ENCODE measurements at places on chromosomes 3 and 15.

DNA sequence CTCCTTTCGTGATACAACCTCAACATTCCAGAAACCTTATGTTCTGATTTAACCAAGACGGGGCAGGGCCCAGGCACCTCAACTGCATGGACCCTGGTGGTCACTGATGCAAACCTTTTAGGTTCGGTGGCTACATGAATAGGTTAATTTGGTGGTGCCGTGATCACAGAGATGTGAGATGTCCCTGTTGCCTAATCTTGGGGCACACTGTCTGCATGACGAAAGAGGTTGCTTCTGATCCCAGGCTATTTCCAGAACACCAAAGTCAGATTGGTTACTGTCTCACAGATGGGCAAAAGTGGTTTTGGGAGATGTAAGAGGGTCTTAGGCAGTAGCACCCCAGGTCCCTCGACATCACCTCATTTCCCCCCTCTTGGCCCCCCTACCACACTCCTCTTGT, 4.0 kb upstream of the CCR1 start:
- DNase-seq, result no peak

GRCh38 chr15:100116416-100117190, 225.2 kb downstream of the ADAMTS17 start:
- DNase-seq, result no peak

- no peak for DNase-seq
Measured at GRCh38 chr3:99069973-99070372, 168.5 kb upstream of the DCBLD2 start.

DNA sequence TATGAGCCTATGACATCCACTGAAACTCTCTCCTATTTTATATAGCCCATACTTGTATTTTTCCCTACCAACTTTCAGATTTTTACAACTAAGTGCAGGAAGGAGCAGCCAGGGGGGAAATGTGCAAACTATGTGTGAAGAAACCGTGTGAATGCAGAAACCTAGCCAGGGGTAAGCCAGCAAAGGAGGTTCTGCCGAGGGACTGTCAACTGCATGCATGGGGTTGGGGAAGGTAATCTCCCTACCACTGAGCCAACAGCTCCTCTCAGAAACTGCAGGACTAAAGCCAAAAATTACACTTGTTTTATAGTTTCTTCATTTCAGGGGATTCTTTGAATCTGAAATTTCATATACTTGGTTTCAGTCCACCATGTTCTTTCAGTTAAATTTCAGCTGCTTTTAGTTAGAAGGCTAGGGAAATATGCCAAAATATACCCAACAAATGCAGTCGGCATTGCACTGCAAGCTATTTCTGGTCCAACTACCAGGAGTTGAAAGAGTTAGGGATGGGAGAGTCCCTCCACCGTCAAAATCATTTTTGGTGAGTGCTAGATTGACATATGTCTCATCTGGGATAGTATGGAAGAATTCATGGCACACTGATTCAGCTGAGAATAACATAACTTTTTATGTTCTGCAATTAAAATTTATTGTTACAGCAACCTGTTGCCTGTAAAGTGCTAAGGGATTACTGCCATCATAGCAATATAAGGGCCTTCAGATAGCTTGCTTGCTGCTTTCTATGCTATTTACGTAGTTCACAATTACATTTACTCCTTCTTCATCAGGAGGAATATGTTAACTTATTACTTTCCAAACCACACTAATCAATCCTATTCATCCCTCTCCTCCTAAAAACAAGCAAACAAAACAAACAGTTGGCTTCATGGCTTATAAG, 904.2 kb downstream of the ROBO1 start:
- DNase-seq, result no peak

DNA sequence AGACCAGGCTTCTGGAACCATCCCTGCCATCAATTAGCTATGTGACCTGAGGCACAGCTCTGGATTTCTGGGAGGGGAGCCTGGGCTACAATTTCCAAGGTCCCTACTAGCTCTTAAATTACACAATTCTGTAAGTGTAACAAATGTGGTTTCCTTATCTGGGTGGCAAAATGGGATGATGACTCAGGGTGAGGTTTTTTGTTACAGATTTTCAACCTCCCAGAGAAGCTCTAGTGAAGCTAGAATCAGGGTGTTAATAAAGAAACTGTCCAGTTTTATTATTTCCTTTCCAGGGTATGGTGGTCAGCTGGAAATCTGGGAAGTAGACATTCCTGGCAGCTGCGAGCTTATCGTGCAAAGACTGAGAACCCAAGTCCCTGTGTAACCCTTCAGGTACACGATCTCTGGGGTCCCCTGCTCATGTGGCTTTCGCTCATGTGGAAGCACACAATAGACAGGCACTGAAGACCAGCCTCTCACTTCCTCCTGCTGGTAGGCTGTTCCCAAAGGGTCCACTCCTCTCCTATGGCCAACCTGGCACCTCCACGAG, 7.3 kb downstream of the RAB27A start:
- no peak for DNase-seq

- no peak for DNase-seq
Measured at GRCh38 chr3:151224268-151224866, 21.4 kb upstream of the GPR171 start.

GRCh38 chr15:93345981-93346380, 257.0 kb upstream of the RGMA start:
- DNase-seq, result no peak

GRCh38 chr3:49022688-49023171, 809 bp downstream of the NDUFAF3 start:
- DNase-seq, result no peak

- no peak for DNase-seq
Measured at GRCh38 chr3:40895109-40895508, 304.2 kb upstream of the CTNNB1 start.

GRCh38 chr3:135100366-135100765, 305.3 kb downstream of the EPHB1 start:
- no peak for DNase-seq

DNA sequence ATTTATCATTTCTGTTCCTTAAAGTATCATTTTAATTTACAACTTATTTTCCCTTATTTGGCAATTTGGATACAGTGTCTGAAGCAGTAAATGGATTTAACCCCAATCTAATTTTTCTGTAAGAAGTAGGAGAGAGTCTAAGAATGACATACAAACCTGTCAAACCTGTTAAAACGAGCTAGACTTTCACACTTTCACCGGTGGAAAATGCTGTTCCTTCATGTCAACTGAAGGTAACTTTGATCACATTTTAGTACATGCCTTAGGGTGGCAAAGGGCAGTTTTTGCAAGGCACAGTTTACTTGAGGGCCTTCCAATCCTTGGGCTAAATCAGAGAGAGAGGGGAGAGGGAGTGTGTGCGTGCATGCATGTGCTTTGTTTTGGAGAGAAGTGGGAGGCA, 221.4 kb downstream of the THSD4 start:
- no peak for DNase-seq

DNA sequence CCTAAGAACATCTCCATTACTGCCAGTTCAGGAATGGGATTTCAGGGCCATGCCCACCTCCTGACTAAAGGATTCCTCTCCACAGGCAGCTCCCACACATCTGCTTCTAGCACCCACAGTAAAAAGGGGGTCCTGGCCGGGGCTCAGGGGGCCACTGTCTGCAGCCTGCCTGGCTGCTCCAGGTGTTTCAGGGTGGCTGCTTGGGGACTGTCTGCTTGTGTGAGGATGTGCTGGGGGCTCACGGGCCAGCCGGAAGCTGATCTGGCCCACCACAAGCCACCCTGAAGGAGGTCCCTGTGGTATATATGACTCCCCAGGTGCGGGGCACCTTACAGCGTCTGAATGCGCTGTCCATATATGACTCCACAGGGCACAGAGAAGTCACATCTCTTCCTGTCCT, 135.4 kb downstream of the NSMCE3 start:
- DNase-seq, result no peak

DNA sequence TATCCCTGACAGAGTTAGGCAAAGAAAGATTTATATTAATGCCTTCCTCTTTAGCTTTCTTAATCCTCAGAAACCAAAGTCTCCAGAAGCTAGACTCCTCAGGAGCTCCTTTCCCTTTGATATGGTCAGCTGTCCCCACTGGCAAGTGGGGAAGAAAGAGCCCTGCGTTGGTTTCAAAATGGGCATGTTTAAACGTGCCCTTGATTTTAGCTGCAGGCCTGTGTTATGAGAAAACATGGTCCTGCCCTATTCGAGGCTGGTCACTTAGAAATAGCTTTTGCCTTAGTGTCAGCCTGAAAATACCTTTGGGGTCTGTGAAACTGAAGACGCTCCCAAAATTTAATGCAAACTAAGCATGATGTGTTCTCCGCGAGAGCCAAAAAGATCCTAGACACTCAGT, 135.5 kb upstream of the RARB start:
- no peak for DNase-seq

DNA sequence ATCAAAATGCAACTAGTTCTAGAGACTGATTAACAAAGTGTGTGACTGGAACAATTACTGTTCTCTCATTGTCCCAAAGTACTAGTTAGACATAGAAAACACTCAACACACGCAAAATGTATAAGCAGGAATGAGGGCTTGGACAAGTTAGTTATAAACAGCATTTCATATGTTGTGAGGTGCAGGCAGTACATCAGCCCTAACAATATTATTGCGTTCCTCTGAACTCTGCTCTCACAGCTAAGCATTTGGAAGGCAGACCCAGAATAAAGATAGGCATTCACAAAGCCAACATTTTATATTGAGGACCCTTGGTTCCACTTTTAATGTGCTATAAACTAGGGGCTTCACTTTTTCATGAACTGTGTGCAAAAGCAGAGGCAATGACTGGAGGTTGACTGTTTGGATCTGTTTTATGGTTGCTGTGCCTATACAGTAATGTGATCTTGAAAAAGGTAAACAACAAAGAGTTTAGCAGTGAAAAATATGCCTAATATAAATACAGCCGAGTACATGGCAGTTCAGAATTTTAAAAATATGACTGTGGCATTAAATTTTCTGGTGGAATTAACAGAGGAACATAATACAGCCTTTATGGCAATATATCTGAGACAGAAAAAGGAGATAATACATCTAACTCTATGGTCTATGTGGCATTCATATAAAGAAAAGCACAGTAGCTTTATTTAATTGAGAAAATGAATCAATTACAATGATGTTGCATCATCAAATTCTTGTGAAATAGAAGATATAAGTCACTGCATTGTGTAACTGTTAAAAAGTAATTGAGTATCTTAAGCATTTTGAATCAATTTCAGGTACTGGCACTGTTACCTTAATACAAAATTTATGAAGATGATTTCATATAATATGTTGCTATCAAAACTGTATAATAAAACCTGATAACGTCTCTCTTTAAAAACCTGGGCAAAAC, 80.0 kb upstream of the SKOR1 start:
- DNase-seq, result no peak

DNA sequence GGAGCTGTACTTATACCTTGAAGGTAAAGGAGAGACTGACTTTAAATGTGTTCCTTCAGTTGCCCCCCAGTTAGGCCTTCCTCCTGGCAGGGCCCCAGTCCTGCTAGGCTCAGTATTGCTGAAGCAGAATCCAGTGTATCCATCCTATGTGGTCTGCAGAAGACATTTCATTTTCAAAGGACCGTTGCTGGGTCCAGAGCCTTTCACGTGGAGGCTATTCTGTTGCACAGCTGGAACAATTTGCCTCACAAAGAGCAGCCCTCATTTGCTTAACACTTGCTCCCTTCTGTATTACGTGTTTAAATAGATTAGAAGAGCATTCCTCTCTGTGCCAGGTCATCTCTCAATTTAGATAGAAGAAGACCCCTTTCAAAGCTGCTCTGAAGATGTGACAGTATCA, 78.9 kb upstream of the CFAP20DC start:
- DNase-seq, result no peak

GRCh38 chr15:48494631-48495030, 150.9 kb downstream of the FBN1 start:
- DNase-seq, result no peak

GRCh38 chr3:58609990-58610389, 32.8 kb upstream of the FAM107A start:
- DNase-seq, result no peak

DNA sequence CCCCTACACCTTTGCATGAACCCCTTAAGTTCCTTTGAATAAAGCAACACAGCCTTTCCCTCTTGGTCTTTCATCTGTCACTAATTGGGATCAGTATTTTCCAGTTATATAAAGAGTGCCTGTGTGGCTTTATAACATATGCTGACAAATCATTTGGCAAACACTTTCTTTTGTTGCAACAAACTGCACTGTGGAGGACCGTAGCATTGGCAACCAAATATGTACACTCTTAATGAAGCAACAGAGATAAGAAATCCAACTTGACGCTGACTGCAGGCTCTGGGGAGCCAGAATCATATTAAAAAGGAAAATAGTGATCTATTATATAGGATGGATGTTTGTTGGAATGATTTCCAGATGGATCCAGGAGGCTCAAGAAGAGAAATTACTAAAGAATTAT, 120.1 kb upstream of the PRICKLE2 start:
- DNase-seq, result no peak

DNA sequence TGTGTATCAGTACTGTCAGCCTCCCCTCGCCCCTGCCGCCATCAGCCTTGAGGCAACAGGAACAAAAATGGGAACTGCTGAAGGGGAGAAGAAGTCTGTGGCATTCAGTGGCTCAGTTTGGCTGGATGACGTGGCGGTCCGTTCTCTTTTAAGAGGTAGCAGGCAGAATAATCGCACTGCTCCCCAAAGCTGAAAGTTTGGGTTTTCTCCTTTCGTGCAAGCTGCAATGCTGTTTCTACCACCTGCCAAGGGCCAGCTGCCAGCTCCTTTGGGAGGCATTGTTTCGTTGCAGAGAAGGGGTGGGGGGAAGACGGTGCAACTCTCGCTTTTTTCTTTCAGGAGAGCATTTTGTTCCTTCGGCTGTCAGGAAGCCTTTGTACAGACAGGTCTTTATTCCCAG, 369.6 kb upstream of the RORA start:
- no peak for DNase-seq

DNA sequence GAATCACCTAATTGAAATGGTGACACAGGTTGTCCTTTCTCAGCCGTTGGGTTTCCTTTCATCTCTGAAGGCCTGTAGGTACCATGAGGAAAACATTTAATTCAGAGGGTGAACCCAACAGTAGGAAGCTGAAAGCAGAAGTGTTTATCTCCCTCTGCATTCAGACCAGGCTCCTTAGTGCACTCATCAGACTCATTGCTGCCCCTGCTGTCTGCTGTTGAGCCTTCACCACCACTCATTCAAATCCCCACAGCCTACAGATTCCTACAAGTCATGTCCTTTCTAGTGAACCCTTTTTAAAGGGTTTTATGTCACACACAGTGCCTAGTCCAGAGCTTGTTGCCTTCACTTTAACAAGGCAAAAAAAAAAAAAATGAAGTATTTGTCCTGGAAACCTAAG, 13.4 kb downstream of the WDR48 start:
- DNase-seq, result no peak

DNA sequence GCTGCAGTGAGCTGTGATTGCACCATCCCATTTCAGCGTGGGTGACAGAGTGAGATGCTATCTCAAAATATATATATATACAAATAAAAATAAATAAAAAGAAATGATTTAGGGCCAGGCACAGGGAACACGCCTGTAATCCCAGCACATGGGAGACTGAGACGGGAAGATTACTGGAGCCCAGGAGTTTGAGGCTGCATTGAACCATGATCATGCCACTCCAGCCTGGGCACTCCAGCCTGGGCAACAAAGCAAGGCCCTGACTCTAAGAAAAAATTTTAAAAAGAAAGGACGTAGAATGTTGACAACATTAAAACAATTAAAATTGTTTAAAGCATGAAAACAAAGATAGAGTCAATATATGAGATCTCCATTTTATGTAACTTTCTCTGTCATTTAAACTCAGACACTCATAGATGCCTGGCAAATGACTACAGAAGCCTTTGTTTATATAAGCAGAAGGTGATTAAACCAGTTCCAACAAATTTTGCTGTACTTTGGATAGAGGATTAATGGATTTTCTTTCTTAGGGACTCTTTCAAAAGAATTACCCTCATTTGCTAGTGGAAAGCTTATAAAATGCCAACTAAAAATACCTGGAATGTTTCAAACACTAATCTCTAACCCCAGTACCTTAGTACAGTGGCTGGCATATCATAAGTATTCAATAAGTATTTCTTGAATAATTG, 10.7 kb upstream of the TRPM7 start:
- no peak for DNase-seq

All from activated naive CD8-positive, alpha-beta T cell treated with anti-CD3 and anti-CD28 coated beads, Interleukin-2, amount 50 U/mL, for 16 hours (primary cell).